Stimulated activated CD4-positive, alpha-beta T cell treated with anti-CD3 and anti-CD28 coated beads, Interleukin-2, amount 100 ng/mL, for 4 hours (primary cell): ENCODE measurements at places on chromosomes 4 and X.

GRCh38 chr4:139799615-139800014 lies 134.0 kb downstream of the MGST2 start:
- no peak for DNase-seq

GRCh38 chr4:57668621-57669020 lies 558.4 kb upstream of the IGFBP7 start:
- DNase-seq: no peak

GRCh38 chr4:158965226-158965625 lies 137.7 kb upstream of the RAPGEF2 start:
- no peak for DNase-seq

DNA sequence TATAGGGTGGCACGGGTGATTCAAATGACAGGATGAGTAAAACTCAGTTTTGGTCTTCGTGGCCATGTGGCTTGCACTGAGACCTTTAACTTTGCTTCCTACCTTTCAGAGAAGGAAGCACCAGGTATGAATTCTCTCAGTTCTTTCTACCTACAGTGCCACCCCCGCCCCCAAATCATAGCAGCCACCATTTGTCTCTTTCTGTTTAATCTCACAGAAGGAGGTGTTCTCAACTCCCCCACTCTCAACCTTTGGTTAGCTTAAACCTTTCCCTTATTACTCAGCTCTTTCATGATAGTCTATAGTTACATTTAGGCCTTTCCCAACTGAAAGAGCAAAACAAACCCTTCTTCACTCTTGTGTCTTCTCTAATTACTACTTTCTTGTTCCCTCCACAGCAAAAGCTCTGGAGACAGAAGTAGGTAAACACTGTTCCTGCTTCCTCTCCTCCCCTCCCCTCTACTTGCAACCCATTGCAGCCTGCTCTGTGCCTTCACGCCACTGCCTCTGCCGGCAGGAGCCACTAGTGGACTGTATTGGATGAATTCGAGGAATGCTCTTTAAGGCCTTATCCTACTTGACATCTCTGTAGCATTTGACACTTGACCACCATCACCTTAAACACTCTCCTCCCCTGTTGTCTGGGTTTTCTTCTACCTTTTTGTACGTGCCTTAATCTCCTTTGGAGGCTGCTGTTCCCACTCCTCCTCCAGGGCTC lies 123.7 kb downstream of the AFF1 start:
- peak; percentile 58 for DNase-seq

DNA sequence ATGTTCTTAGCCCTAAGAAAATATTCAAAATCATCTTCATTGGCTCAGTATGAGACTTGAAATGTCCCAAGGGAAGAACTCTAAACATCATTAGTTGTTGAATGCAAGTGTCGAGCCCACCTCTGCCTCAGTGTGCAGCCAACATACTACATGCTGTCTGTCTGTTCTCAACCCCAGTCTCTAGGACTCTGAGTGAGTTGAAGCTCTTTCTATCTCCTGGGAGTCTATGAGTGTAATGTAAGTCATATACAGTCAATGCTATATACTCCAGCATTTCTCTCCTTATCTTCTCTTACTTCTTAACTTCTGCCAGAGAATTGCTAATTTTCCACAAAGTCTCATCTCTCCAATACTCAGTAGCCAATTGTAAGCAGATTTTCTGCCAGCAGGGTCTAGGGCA lies 61.3 kb downstream of the SPATA18 start:
- no peak for DNase-seq

DNA sequence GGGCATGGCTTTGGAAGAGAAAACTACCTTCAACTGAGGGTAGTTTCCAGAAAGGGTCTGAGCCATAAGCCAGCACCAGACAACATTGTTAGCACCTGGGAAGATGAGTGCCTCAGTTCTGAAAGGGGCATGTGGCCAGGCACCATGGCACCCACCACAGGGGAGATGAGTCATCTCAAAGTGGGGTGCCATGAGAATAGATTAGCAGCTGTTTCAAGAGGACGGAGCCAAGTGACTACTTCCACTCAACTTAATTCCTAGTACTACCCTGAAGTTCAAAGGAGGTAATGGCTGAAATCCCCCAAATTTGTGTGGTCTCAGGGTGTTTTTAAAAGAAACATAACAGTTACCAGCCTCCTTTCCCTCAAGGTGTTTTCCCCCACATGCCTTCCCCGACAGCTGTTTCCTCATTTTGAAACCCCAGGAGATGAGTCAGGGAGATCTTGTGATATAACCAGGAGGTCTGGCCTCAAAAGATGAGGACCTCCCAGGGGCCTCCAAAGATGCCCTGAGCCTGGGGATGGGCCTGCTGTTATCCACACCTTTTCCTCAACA lies 27.8 kb upstream of the FTHL17 start:
- no peak for DNase-seq
